ENCODE measurements at places on chromosomes 13 and 19.
A peak's percentile ranks its signal among the peaks of the same experiment; 100 is the strongest.

GRCh38 chr13:114024603-114025404, 50.9 kb upstream of the C13orf46 start:
- DNase-seq: no peak

- DNase-seq: no peak
Observed at GRCh38 chr13:91399189-91400062, 1.0 kb downstream of the GPC5 start.

GRCh38 chr19:14767466-14767971, 10.8 kb downstream of the ADGRE2 start:
- no peak for DNase-seq

DNA sequence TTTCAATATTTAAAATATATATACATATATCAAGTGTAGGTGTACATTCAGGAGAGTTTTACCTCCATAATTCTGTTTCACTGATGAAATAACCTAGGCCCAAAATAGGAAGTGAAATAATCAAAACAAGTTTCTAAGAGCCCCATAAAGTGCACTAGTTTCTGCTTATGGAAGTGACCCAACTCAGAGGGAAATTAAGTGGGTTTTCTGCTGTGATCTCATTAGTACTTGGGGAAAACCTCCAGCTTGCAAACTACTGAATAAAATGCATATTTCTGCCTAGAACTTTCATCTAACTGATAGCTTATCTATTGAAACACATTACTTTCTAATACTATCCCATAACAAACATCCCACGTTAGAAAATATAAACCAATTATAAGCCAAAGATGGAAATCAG, 45.4 kb upstream of the MIR17HG start:
- DNase-seq: no peak

- no peak for DNase-seq
Observed at GRCh38 chr19:51258165-51259160, 7.6 kb downstream of the SIGLECL1 start.

- DNase-seq: no peak
Observed at GRCh38 chr13:98525456-98526181, 51.3 kb downstream of the STK24 start.

DNA sequence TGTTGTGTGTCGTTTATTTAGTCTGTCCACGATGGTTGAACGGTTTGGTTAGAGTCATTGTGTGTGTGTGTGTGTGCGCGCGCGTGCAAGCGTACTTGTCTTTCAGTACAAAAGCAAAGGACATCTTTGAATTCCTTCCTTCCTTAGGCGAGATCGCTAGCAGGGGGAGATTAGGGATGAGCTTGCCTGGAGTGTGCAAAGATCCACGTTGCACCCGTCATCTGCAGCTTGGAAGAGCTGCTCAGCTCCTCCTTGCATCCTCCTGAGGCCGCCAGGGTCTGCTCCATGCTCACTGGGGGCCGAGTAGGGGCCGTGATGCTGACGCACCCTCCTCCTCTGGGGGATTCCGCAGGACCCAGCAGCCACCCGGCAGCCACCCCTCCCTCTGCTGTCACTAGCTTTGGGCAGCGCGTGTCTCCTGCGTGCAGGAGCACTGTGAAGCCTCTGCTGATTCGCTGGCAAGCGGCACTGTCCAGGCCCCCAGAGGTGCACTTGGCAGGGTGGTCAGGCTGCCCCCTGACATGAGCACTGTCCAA, 137.3 kb downstream of the KDM4B start:
- no peak for DNase-seq

DNA sequence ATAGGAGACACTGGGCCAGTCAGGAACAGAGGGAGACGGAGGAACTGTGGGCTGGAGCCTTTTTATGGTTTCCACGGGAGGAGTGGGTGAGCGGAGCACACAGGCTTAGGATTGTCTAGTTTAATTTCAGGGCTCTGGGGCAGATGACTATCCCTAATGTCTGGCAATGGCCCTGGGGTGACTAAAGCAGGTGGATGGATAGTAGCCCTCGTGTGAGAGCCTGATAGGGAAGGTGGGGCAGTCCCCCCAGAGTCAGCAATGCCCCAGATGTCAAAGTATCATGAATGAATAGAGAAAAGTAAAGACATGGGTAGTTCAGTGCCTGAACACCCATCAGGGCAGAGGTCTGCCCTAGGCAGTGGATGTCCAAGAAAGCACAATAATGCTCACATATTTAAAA, 94.2 kb downstream of the ZDHHC20 start:
- DNase-seq: no peak

DNA sequence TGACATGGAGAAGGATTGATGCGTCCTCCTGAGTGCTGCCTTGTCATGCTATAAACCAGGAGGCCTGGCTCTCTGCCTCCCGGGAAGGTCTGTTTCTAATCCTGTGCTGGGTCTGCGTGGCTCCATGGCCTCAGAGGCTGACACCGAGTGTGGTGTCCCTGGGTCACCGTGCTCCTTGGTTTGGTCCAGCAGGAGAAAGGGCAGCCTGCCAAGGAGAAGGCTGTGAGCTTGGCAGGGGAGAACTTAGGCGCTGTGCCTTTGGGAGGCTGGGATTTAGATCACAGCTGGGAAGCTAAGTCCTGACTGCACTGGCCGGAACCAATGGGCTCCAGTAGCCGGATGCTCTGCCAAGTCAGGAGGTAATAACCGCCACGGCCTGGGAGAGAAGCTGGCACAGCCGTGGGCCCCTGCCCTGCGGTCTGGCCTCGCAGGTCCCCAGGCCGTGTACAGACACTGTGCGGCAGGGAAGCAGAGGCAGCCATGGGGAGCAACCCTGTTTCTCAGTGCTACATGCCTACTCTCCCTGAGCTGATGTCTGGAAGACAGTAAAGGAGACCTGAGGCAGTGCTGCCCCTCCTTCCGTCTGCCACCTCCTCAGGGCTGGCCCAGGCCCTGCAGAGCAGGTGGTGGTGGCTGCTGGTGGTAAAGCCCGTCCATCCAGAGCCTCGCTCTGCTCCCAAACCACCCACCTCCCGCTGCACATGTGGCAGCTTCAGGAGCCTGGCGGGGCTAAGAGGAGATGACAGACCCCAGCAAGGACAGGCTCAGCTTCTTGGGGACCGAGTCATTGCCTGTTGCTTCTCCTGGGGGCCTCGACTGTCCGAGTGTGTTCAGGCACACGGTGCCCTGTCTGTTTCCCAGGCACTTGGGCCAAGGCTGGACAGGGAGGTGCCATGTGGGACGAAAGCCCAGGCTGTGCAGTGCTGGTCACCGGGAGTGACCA, 44.9 kb downstream of the C13orf46 start:
- DNase-seq: peak; percentile 44

DNA sequence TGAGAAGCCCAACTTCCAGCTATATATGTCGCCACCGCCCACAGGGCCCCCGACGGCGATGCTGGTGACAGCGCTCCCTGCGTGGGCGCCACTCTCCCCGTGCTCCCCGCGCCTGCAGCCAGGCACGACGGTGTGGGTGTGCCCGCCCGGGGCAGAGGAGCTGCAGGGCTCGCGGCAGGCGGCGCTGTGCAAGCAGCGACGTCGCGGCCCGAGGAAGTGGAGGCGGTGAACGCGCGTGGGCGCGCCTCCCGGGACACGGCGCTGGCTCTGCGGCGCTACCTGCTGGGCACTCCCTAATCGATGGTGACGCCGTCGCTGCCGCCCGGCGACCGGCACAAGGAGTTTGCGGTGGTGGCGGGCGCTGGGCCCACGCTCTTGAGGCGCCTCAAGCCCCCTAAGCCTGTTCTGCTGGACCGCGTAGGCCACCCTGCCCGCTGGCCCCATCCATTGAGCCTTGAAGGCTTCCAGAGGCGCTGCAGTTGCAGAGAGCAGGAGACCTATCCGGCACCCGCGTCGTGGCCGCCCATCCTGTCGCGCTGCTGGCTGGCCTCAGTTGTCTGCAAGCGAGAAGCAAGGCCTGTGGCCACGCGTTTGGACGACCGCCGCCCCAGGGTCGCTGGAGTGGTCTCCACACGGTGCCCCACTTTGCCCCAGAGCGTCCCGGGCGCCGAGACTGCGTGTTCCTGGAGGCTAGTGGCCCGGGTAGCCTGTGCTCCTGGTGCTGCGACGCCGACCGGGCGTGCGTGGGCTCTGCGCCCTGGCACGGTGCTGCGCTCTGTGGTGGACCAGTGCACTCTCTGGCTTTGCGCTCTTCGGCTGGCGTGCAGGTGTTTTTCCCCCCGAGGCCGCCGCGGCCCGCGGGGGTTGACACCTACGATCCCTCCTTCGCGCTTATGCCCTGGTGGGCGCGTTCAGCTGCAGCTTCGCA, 23.1 kb downstream of the LRFN3 start:
- DNase-seq: peak; percentile 16

DNA sequence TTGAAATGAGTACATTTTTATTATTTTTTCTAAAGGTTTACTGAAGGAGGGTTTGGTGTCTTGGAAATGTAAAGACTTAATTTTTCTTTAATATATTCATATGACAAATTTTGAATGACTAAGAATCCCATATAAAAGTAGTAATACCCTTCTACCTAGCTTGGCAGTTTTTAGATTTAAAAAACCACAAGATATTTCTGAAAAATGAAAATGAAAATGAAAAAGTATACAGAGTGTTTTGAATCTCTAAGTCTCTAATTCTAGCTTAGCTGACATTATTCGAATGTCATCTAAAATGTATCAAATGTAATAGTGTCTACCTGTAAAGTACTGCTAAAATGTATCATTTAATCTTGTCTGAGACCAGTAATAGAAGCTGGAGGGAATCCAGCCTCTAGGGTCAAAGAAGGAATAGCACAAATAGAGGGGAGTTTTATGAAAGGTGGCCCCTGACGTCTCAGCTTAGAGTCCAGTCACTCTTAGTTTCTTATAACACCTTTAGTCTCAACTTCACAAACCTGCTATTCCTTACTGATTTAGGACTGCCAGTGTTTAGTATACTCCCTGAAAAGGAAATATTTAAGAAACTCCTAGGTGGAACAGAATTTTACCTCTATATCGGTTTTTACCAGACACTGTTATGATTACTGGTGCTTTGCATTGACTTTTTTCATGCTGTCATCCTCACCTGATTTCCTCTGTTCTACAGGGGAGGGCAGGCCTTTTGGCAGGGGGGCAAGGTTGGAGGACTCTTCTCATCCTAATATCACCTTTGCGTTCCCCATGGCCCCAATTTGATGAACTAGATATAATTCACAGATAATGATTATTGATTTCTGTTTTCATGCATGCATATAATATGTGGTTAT, 16.2 kb upstream of the MIR17HG start:
- DNase-seq: no peak

Data from iris pigment epithelial cell (primary cell).